Activated gamma-delta T cell treated with Interleukin-2 at 50 U/mL for 16 hours (primary cell): ENCODE measurements at places on chromosomes 6 and 20.

DNA sequence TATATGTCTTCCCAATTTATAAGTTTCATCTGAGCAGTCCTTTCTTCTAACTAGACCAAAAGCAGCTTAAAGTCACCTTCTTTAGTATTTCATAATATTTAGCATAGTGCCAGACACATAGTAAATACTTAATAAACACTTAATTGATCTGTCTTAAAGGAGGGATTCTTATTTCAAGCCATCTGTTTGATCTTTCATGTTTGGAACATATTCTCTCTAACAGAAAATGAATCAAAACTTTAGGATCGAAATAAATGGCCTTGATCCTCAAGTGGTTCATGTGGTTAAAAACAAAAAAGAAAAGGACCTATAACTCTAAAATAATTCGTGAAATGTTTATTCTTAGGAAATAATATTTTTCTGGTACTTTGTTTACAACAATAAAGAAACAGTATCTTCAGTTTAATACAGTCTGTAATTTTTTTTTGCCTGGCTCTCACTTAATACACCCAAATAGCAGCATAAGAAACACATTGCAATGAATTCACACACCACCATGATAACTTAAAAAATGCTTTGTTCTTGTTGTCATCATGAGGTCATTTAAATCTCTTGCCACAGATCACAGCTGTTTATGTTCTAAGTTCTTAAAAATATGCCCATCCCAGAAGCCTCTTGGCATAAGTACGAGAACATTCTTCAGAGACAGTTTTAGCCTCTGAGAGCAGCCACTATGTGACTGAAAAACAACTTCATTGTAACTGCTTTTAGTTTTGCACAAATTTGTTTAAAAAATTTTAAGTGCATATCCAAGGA lies 48.1 kb downstream of the ESF1 start:
- DNase-seq, result no peak

DNA sequence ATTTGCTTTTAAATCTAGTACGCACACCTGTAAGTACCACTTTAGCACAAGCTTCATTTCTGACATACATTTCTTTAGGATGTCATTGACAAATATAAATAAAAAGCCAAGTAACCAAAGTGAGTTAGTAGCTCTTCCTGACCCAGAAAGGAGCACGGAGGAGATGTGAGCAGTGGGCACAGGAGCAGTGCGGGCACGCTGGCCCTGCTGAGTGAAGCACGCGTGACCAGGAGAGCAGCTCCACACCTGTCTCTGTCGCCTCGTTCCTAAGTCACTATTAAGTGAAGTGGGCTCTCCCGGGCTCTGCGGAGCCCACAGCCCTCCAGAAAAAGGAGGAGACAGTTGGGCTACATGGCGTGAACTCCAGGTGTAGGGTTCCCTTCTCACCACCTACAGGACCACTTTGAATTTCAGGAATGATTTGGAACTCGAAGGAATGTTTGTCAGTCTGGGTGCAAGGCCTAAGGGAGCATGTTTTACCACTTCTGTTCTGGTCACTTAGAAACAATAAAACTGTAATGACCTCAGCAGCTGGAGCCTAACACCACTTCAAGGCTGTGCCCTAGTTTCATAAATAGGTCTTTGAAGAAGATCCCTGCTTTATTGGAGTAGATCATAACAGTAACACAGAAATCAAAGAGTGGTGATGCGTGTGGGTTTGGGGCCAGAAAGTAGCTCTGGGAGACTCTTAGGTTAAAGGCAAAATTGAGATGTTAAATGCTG lies 95.9 kb downstream of the FAM120B start:
- no peak for DNase-seq

DNA sequence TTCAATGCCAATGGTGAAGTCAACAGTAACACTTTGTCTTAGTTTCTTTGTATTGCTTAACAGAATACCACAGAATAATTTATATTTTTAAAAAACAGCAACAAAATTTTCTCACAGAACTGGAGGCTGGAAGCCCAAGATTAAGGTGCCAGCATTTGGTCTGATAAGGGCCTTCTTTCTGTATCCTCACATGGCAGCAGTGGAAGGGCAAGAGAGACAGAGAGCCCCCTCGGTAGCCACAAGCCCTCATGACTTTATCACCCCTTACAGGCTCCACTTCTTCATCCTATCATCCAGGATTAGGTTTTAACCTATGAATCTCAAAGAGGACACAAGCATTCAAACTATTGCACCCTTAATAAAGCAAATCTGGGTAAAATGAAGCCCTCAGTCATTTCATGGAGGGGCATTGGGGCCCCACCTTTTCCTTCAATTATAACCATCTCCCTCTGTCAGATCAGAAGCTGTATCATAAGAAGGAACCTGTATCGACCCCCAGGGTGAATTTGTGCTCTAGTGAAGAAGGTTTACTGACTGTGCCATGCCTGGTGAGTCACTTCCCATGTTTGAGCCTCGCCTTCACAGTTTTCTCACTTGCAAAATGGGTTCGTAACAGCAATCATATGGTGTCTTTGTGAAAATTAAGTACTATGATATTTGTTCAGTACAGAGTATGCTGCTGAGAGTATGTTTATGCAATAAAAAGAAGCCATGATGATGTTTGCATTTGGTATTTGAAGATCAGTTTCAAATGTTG lies 178.2 kb downstream of the LRFN2 start:
- DNase-seq, result no peak

DNA sequence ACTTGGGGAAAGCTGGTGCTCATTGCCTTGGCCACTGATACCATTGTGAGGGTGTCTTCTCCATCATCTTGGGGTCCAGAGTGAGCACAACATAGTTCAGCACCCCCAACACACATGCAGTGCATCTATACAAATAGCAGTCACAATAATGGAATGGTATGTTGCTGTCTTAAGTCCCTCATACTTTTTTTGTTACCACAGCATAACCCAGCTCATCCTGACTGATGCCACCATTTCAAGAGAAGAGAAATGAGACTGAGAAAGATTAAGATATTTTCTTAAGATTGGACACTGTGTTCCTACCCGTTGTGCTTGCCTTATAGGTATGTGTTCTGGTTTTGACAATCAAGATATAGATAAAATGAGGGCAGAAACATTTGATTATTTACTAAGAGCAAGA lies 15.6 kb downstream of the CST4 start:
- DNase-seq, result no peak

- DNase-seq, result no peak
Measured at GRCh38 chr6:137653706-137654059, 159.5 kb upstream of the OLIG3 start.

- no peak for DNase-seq
Measured at GRCh38 chr6:100724222-100724621, 156.9 kb downstream of the ASCC3 start.

GRCh38 chr20:50837532-50838321 lies 42.9 kb downstream of the BCAS4 start:
- DNase-seq, result no peak

DNA sequence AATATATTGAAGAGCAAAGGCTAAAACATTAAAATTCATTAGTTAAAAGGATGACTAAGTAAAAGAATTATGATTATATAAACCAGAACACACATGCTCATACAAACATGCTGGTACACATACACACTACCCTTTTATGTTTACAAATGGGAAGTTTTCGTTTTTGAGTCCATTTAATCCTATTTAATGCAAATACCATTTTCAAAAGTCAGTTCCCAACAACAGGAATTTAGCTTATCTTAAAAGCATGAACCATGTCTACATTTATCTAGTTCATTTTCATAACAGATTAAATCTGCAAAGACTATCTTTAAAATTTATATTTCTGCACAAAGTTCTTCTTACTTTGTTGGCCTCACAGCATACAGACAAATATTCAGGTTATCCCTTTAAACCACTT lies 42.5 kb downstream of the MAN1A1 start:
- no peak for DNase-seq

- no peak for DNase-seq
Measured at GRCh38 chr6:56852260-56853010, 102.5 kb upstream of the BEND6 start.

DNA sequence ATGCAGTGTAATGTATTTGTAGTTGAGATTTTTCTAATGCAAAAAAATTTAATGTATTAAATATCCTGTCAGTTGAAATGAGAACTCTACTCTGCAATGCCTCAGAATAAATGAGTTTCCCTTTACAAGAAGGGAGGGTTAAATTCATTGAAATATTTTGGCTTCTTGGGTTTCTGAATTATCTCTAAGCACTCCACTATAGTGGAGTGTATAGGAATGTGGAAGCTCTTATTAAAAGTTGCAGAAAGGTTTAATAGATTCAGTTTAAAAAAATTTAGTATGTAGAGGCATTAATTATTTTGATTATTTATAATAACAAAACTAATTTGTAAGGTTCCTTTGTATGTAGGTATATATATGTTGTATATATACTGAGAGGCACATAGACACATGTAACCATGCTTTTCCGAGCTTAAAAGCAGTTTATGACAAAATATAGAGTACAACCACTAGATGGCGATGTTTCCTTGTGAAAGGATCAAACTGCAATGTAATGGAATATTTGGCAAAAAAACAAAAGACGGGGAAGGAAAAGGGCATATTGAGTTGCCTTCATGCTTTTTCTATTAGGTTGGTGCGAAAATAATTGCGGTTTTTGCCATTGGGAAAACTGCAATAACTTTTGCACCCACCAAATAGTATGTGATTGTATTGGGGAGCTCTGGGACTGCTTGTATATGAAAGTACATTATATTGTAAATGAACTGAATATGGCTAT lies 144.2 kb downstream of the MYO6 start:
- no peak for DNase-seq

GRCh38 chr6:124907596-124907995 lies 54.6 kb upstream of the RNF217 start:
- no peak for DNase-seq

- DNase-seq, result no peak
Measured at GRCh38 chr6:151408858-151409257, 17.5 kb upstream of the ZBTB2 start.

GRCh38 chr20:51715163-51715855 lies 52.9 kb downstream of the ATP9A start:
- DNase-seq, result no peak

- DNase-seq, result no peak
Measured at GRCh38 chr6:146550911-146551310, 7.3 kb downstream of the RAB32 start.

GRCh38 chr6:137248702-137249101 lies 29.5 kb upstream of the IFNGR1 start:
- DNase-seq, result no peak

- DNase-seq, result no peak
Measured at GRCh38 chr6:1686117-1687098, 76.7 kb downstream of the FOXC1 start.

GRCh38 chr6:69865126-69865525 lies 1.2 kb upstream of the COL19A1 start:
- DNase-seq, result no peak

- DNase-seq, result no peak
Measured at GRCh38 chr6:88614316-88614877, 349.0 kb downstream of the RNGTT start.

- no peak for DNase-seq
Measured at GRCh38 chr6:39664173-39664572, 61.0 kb downstream of the KIF6 start.

- no peak for DNase-seq
Measured at GRCh38 chr6:17703256-17703694, 3.5 kb downstream of the NUP153 start.

- DNase-seq, result no peak
Measured at GRCh38 chr6:44142835-44143234, 15.5 kb downstream of the TMEM63B start.

DNA sequence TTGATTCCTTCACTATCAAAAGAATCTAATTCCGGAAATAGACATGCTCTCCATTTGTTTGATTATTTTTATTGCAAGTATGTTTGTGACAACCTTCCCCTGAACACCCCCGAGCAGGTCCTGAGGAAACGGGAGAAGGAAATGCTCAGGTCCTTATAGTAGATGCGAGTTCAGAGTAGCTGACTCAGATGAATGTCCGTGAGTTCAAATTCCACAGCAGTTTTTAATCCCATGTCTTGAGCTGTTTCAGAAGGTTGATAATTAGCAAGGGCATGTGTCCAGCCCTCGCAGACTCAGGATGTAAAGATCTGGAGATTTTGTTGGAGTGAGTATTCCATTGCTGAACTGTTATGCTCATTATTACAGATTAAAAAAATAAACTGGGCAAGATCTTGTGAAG lies 169.3 kb downstream of the BCAS1 start:
- no peak for DNase-seq

GRCh38 chr6:3616565-3617176 lies 134.8 kb downstream of the PXDC1 start:
- no peak for DNase-seq

- DNase-seq, result no peak
Measured at GRCh38 chr6:44921798-44922197, 406.3 kb upstream of the RUNX2 start.

DNA sequence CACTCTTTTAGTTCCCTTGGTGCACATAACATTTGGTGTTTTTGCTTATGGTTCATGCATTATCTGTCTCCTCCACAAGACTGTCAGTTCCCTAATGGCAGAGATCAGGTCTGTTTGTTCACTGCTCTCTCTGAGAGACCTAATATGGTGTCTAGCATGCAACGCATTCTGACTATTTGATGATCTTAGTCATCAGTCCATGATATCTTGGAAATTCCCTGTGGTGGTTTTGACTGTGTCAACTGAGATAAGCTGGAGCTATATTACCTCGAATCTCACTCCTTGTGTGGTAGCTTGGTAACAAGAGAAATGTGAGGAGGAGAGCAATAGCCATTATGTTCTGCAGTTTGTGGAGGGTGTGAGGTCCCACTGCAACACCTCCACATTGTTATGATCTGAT lies 229.8 kb downstream of the FRK start:
- no peak for DNase-seq

DNA sequence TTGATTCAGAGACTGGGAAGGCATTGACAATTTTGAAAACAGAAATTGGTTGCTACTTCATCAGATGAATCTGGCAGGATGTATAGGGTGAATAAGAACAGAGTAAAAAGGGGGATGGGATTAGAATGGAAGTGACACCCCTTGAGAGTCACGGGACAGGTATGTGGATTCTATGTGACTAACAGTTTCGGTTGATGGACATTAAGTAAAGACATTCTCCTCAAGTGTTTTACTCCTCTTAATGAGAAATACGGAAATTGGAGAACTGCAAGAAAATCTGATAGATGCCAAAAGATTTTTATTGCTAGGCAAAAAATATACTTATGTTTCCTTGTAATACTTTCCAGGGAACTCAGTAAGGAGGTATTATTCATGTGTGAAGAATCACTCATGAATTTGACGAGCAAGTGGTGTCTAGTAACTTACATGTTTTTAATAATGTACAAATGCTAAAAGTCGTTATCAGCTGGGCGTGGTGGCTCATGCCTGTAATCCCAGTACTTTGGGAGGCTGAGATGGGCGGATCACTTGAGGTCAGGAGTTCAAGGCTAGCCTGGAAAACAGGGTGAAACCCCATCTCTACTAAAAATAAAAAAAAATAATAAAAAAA lies 135.8 kb downstream of the KIF16B start:
- no peak for DNase-seq

DNA sequence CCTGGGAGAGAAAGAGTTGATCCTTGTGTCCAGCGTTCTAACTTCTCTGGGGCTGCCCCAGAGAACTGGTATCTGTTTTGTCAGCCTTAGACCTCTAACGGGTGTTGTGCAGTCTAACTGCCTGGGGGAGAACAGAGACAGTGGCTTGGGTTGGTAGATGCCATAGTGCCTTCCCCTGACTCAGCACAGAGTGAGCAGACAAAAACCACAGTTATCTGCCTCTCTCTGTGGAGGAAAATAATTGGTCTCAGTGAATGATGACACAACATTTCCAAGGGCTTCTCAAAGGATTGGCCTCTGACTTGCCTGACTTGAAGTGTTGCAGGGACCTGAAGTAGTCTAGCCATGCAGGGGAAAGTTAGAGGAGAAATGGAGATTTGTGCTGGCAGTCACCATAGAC lies 226.2 kb upstream of the MAN1A1 start:
- DNase-seq, result no peak

GRCh38 chr6:7311917-7312615 lies 933 bp downstream of the SSR1 start:
- no peak for DNase-seq
